ENCODE measurements at places on chromosomes 3 and 15.

DNA sequence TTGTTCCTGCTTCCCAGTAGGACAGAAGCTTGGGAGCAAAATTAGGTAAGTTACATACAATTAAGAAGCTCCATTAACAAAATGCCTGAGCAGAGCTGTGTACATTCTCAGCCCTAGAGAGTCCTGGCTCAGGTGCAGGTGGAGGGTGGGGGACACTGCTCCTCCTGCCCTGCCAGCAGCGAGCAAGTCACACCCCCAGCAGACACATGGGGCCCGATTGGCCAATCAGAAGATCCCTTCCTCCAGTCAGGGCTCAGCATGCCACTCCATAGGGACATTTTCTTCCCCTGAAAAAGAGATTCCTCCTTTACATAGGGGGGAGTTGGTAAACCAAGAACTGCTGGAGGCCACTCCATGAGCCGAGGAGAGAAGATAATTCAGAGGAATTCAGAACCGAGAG, 62.1 kb downstream of the PLXNA1 start:
- no peak for DNase-seq

GRCh38 chr3:52202384-52203077, 4.6 kb downstream of the ALAS1 start:
- DNase-seq: no peak

DNA sequence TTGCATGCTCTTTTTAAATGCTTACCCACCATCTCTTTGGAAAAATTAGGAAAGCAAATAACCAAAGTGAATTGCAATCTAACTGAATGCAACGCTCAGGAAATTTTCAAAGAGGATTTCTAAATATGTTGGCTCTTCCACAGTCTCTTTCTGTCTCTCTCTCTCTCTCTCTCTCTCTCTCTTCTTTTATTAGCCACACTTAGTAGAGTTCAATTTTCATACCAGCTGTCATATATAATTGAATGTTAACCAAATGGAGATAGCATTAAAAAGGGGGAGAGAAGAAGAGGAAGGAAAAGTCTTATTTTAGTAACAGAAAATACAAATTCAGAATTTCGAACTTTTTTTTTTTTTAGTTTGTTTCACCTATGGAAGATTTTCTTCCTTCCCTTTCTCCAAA, 235.9 kb upstream of the GBE1 start:
- no peak for DNase-seq

GRCh38 chr3:124084022-124084881, 92.3 kb upstream of the ROPN1 start:
- no peak for DNase-seq

- no peak for DNase-seq
Observed at GRCh38 chr3:81888914-81889557, 127.6 kb upstream of the GBE1 start.

DNA sequence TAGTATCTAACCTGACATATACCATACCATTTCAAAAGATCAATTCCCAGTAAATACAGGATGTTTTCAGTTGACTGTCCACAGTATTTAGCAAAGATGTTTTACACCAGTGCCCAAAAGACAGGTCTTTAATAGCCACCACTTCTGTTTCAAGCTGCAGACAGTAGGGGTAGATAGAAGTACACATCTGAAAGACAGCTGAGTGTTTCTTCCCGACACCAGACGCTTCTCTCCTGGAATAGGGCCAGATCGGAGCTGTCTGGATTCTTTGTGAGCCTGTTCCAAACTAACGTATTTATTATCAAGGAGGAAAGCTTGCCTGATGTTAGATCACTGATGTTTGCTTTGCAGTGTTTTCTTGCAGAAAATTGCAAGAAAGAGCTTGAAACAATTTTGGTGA, 136.1 kb upstream of the RBMS3 start:
- DNase-seq: no peak

DNA sequence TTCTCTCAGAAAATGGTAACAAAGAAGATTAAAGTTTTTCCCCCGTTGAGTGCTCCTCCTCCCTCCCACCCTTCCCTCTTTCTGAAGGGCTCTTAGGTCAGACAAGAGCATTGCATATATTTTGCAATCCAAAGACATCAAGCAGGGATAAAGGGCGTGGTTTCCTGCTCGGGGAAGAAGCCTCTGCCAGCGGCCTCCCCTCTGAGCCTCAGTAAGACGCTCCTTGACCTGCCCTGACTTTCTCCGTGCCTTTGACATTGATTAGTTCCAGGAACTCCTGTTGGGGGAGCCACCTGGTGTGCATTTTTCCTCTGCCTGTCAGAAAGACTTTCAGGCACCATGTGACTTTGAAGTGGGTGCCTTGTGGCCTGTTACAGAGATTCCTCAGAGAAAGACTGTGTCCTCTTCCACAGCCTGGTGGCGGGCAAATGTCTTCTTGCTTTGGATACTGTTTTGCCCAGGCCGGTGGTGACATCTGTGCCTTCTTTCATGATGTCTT, 87.2 kb upstream of the TBL1XR1 start:
- DNase-seq: no peak

DNA sequence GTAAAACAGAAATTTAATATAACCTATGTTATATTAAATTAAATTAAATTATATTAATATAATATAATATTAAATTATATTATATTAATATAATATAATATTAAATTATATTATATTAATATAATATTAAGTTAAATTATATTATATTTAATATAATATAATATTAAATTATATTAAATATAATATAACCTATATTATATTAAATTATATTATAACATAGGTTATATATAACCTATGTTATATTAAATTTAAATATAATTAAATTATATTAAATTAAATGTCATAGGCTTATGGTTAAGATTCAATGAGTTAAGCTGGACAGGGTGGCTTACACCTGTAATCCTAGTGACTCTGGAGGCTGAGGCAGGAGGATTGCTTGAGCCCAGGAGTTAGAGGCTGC, 40.6 kb upstream of the CNOT10 start:
- DNase-seq: no peak

DNA sequence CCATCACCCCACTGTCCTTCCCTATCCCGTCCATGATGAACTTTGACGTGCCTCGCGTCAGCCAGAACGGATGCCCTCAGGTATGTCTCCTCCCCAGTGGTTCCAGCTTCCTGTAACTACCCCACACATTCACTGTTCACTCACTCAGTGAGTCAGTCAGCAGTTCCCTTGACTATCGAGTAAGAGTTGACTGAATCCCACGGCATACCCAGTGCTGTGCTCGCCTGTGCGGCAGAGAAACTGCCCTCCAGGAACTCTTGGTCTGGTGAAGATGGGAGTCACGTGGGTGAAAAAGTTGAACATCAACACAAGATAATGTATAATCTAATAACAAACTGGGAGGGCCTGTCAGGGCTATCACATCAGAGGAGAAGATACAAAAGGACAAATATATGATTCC, 36.7 kb downstream of the CCDC33 start:
- DNase-seq: no peak

GRCh38 chr3:131546441-131546840, 43.7 kb upstream of the MRPL3 start:
- no peak for DNase-seq

GRCh38 chr3:23262766-23263165, 59.6 kb downstream of the UBE2E2 start:
- DNase-seq: no peak

GRCh38 chr3:66795365-66795764, 202.7 kb upstream of the KBTBD8 start:
- no peak for DNase-seq

DNA sequence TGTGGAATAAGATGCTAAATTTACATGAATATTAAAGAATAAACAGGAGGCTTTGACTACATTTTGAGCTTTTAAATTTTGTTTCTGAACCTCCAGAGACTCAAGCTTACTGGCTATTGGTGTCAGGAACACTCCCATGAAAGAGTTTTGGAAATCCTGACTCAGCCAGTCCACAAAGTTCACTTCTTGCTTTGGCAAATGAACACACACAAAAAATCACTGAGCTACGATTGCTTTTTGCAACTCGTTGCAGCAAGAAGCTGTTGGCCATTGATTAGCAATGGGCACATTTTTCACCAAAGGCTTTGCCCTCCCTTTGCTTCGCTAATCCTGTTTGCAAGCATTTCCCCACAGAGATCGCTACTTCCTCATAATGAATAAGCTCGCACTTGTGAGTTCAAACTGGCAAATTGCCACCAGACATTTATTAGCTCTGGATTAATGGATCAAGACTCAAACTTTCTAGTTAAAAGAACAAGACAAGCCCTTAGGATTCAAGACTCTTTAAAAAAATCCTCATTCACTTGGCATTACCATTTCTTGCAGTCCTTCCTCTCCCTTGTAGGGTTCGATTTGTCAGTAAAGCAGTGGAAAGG, 343.2 kb upstream of the ONECUT1 start:
- DNase-seq: no peak

DNA sequence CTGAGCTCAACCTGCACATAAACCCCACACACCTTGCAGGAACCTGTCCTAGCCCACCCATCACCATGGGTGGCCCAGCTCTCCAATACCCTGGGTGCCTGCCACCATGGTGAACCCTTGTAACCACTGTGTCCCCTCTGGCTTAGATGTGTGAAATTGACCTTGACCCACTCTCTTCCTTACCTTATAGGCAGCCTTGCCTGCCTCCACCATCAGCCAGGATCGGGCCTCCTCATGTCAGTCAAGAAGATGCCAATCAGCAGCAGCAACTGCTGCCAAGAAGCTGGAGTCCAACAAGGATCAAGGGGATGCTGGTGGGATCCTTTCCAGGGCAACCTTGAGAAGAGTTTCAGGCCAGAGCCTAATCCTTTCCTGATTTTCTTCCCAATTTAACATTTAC, 8.8 kb upstream of the CYP11A1 start:
- DNase-seq: no peak

- no peak for DNase-seq
Observed at GRCh38 chr3:143597774-143598652, 250.3 kb downstream of the SLC9A9 start.

DNA sequence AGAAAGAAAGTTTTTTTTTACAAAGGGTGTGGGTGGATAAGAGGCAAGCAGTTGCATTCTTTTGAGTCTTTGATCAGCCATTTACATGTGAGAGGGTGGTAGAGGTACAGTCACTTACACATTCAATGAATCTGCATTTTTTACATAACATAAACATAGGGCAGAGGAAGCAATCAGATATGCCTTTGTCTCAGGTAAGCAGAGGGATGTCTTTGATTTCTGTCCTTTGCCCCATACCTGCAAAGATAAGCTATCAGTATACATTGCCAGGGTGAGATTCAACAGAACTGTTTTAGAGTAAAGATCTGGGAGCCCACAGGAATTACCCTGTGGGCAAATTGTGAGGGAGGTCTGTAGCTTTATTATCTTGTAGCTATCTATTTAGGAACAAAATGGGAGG, 5.4 kb upstream of the PPP1R2 start:
- DNase-seq: no peak

GRCh38 chr15:55110446-55110845, 86.3 kb downstream of the RSL24D1 start:
- DNase-seq: no peak

DNA sequence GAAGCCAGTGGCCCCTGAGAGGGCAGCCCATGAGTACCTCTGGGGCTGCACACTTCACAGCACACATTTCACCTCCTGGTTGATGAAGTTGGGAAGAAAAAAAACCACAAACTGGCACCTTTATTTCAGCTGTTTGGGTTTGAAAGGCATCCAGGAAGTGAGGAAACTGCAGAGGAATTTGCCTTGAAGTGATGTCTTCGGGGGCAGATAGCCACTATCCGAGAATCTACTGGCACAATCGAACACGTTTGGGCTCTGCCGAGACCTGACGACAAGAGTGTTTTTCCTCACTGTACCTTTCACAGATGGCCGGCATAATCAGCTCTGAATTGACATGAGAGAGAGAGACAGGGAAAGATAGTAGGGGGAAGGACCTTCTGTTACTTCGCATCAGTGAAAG, 59.7 kb downstream of the LRIG1 start:
- no peak for DNase-seq

DNA sequence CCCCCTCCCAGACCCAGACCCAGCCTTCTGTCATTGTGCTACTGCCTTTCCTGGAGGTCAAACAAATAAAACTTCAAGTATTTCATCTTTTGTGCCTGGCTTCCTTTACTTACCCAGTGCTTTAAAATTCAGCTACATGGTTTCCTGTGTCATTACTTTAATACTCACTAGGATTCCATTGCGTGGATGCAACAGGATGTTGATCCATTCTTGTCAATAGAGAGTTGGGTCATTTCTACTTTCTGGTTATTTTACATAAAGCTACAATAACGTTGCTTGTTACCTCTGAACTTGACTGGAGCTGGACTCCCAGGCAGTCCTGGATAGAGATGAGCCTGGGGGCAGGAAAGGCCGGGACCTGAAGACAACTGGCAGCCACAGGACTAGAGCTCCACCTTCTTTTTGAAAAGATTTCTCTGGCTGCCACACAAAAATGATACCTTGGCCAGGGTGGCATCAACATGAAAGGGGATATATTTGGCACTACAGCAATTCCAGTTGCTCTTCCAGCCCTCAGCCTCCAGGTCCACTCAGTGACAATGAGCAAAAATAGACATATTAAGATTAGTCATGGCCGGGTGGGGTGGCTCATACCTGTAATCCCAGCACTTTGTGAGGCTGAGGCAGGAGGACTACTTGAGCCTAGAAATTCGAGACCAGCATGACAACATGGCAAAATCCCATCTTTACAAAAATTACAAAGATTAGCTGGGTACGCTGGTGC, 23.3 kb upstream of the HEG1 start:
- DNase-seq: no peak

GRCh38 chr3:60598671-60599070, 652.6 kb downstream of the FHIT start:
- DNase-seq: no peak

- DNase-seq: no peak
Observed at GRCh38 chr3:116338713-116339112, 106.6 kb downstream of the LSAMP start.

- DNase-seq: no peak
Observed at GRCh38 chr15:94584833-94585244, 353.5 kb downstream of the MCTP2 start.

- DNase-seq: no peak
Observed at GRCh38 chr3:35137612-35138011, 501.7 kb upstream of the ARPP21 start.

GRCh38 chr3:157865352-157866000, 240.7 kb downstream of the SHOX2 start:
- no peak for DNase-seq

DNA sequence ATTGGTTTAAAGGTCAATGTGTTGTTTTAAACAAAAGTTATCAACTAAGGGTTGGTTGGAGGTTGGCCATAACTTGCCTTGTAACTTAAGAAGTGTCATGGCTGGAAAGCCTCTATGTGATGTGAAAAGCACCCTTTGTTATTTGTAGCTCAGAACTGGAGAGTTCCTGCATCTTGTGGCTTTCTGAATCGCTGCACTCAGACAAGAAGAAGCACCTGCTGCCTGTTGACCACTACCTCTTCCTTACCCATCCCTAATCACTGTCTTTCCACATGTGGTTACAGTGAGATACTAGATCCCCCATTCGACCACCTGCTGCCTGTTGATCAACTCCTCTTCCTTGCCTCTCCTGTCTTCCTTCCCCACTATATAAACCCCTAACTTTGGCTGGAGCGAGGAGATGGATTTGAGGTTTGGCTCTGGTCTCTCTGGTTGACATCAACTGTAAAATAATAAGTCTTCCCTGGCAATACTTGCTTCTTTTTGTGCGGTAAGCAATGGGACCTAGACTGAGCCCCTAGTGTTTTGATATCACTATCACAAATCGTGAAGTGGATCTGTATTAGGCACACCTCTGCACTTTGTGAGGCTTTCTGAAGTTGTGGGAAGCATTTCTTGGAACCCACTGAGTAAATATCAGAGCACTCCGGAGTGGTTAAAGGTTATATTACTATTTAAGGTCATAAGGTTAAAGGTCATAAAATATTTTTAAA, 13.8 kb downstream of the RPL39L start:
- DNase-seq: no peak
